Esophagus muscularis mucosa (tissue), 4 donors: ENCODE measurements at places on chromosomes 11 and 22. TPM values are rescaled to one million over a fixed set of nuclear protein-coding genes. Genes with fewer than 3 reads are reported as not detected.

DNA sequence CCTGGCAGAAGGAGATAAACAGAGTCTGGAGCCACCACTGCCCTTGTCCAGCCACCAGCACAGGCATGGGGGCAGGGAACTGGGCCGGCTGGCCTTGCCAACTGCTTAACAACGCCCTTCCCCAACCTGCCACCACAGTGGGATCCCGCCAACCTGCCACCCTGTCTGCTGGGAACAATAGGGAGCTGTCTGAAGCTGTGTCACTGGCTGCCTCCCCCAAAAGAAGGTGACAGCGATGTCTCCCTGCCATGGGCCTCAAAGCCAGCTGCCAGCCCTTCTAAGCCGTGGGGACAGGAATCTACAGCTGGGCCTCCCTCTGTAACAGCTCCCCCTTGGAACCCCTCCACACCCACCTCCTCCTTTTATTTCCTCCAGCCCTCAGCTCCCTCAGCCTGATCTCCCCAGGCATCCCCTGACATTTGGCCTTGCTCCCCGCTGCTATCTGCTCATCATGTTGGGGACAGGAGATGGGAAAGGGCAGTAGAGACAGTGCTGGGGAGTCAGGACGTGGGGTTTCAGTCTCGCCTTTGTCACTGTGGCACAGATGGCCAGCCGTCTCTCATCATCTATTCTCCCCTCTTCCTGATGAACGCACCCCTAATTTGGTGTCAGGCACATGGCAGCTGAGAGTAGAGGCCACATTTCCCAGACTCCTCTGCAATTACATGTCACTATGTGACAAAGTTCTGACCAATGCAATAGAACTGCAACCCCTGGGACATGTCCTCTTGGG is 51.3 kb upstream of the PRDM11 start:
- no peak overlapping the region for H3K27ac ChIP-seq
- H3K36me3 ChIP-seq: no peaks in the 10 kb centered on the region
- DNase-seq: no peak
- H3K27me3 ChIP-seq: no peaks in the 10 kb centered on the region
- no peak overlapping the region for H3K4me3 ChIP-seq
- peaks cover 44% of the 10 kb centered on the region for H3K4me1 ChIP-seq

Gene FOLH1
- 1.6 TPM for total RNA-seq

Gene LINC01488
- not detected for total RNA-seq

Gene TRPM5
- not detected for total RNA-seq

GRCh38 chr11:13011466-13012055 is 2.4 kb downstream of the RASSF10 start:
- H3K4me1 ChIP-seq: peaks cover 22% of the 10 kb centered on the region
- no peaks in the 10 kb centered on the region for H3K36me3 ChIP-seq
- no peak overlapping the region for H3K27ac ChIP-seq
- no peak for DNase-seq

Gene MMP8
- not detected for total RNA-seq

GRCh38 chr11:3089236-3090061 is 32.2 kb upstream of the CARS1 start:
- peaks cover 27% of the 10 kb centered on the region for H3K4me1 ChIP-seq
- no peak overlapping the region for H3K4me3 ChIP-seq
- H3K27ac ChIP-seq: no peak overlapping the region
- peaks cover 17% of the 10 kb centered on the region for H3K36me3 ChIP-seq
- no peaks in the 10 kb centered on the region for H3K27me3 ChIP-seq
- no peak for DNase-seq

Gene CD3G
- 0.33 TPM for total RNA-seq

Gene RASGRP2
- total RNA-seq: 35.7 TPM

DNA sequence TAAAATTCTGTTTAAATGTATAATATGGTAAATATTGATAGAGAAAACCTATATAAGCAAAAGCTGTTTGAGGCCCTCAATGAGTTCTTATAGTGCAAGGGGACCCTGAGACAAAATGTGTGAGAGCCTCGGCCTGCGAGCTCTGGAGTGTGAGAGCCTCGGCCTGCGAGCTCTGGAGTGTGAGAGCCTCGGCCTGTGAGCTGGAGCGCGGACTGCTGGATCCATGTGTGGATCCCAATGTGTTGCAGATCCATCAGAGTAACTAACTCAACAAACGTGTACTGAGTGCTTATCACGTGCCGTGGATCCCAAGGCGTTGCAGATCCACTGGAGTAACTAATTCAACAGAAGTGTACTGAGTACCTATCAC is 6.0 kb downstream of the RTL6 start:
- H3K27ac ChIP-seq: no peak overlapping the region
- peaks cover 35% of the 10 kb centered on the region for H3K36me3 ChIP-seq
- H3K4me3 ChIP-seq: no peak overlapping the region
- no peak for DNase-seq
- peaks cover 34% of the 10 kb centered on the region for H3K4me1 ChIP-seq
- no peaks in the 10 kb centered on the region for H3K27me3 ChIP-seq

DNA sequence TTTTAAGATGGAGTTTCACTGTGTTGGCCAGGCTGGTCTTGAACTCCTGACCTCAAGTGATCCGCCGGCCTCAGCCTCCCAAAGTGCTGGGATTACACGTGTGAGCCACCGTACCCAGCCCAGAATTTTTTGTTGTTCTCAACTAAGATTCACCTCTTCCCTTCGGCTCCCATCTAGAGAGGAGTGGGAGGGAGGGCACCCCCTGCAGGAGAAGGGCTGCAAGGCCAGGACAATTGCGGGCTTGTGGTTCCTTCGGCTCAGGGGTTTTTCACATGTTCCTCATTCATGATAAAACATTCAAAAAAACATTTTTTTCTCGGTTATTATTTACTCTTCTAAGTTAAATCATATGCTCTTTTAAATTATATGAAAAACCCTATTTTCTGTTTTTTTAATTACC is 201.1 kb upstream of the LRRC4C start:
- H3K27me3 ChIP-seq: no peaks in the 10 kb centered on the region
- no peaks in the 10 kb centered on the region for H3K36me3 ChIP-seq
- no peak for DNase-seq
- no peak overlapping the region for H3K4me3 ChIP-seq

- no peaks in the 10 kb centered on the region for H3K4me1 ChIP-seq
- no peaks in the 10 kb centered on the region for H3K36me3 ChIP-seq
- no peak overlapping the region for H3K4me3 ChIP-seq
- H3K27ac ChIP-seq: no peak overlapping the region
- no peaks in the 10 kb centered on the region for H3K27me3 ChIP-seq
- DNase-seq: no peak
Measured at GRCh38 chr11:3183523-3183922, 18.4 kb upstream of the OSBPL5 start.

Gene MPZL3
- 0.50 TPM for total RNA-seq

DNA sequence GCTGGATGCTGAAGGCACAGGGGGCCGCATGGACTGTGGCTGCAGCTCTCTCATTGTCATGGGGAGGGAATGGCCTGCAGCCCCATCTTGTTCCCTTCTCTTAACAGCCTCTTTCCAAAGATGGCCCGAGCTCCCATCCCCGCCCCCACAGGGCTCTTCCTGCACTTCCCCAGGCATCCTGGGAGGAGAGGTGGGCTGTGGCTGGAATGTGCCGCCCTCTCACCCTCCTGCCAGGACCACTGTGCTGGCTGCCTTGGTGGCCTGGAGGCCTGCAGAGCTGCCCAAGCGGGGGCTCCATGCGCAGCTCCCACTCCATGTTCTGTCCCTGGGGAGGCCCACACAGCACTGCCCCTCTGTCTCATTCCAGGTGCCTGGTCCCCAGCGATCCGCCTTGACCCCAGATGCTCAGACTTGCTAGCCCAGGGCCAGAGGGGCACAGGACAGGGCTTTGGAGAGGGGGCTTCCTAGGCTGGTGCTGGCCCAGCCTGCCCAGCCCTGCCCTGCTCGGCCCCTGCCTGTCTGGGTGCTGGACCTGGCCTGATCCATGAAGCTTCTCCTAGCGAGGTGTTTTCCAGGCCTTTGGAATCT is 56.6 kb downstream of the RTN4R start:
- H3K4me3 ChIP-seq: no peak overlapping the region
- no peaks in the 10 kb centered on the region for H3K27me3 ChIP-seq
- no peak overlapping the region for H3K27ac ChIP-seq
- peaks cover 37% of the 10 kb centered on the region for H3K4me1 ChIP-seq

Gene VPREB1
- total RNA-seq: not detected

- H3K4me3 ChIP-seq: no peak overlapping the region
- H3K36me3 ChIP-seq: no peaks in the 10 kb centered on the region
- peaks cover 21% of the 10 kb centered on the region for H3K4me1 ChIP-seq
- H3K27ac ChIP-seq: no peak overlapping the region
- DNase-seq: no peak
Measured at GRCh38 chr11:3995949-3996554, 98.5 kb upstream of the RRM1 start.

DNA sequence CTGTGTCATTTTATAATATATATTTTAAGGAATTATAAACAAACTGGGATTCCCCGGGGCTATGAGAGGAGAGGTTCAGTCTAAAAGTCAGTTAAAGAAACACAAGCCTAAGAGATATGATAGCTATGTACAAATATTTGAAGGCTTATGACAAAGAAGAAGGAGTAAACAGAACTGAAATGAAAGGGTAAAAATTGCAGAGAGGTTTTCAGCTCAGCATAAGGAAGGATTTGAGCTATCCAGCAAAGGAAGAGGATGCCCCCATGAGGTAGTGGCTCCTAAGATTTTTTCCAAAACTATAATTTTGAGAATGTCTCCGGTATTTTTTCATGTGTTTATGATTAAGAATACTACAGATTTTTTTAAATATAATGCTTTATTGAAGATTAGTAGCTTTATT is 57.9 kb upstream of the ANGPTL5 start:
- no peak overlapping the region for H3K27ac ChIP-seq
- H3K36me3 ChIP-seq: no peaks in the 10 kb centered on the region
- no peak for DNase-seq
- H3K4me3 ChIP-seq: no peak overlapping the region
- no peaks in the 10 kb centered on the region for H3K4me1 ChIP-seq

DNA sequence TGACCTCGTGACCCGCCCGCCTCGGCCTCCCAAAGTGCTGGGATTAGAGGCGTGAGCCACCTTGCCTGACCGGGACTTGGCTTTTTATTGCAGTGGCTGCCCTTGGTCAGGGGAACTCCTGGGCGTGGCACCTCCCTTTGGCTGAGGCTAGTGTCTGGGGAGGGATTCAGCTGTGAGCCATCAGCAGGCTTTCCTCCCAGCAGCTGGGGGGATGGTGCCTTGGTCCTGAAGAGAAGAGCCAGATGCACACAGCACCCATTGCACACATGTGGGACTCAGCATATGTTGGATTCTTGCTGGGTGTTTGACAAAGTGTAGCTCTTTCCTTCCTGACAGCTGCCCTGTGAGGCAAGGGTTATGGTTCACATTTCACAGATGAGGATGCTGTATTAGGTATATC is 8.4 kb downstream of the CYTH4 start:
- no peaks in the 10 kb centered on the region for H3K4me1 ChIP-seq
- H3K27ac ChIP-seq: no peak overlapping the region
- no peaks in the 10 kb centered on the region for H3K27me3 ChIP-seq
- no peak overlapping the region for H3K4me3 ChIP-seq
- no peak for DNase-seq

GRCh38 chr11:68935516-68936357 is 32.0 kb downstream of the IGHMBP2 start:
- DNase-seq: no peak
- peak overlapping the region; percentile 94 for H3K27ac ChIP-seq
- peaks cover 32% of the 10 kb centered on the region for H3K36me3 ChIP-seq
- peaks cover 3% of the 10 kb centered on the region for H3K4me1 ChIP-seq

- no peaks in the 10 kb centered on the region for H3K27me3 ChIP-seq
- no peak for DNase-seq
- peak overlapping the region; percentile 92 for H3K4me3 ChIP-seq
- no peaks in the 10 kb centered on the region for H3K36me3 ChIP-seq
- H3K27ac ChIP-seq: peak overlapping the region; percentile 90
Measured at GRCh38 chr11:119205080-119205479, 1.1 kb upstream of the CBL start.

- H3K36me3 ChIP-seq: no peaks in the 10 kb centered on the region
- no peak overlapping the region for H3K4me3 ChIP-seq
- DNase-seq: no peak
- no peak overlapping the region for H3K27ac ChIP-seq
- H3K4me1 ChIP-seq: no peaks in the 10 kb centered on the region
Measured at GRCh38 chr11:90849312-90849711, 626.5 kb upstream of the CHORDC1 start.

- DNase-seq: no peak
- H3K36me3 ChIP-seq: no peaks in the 10 kb centered on the region
- peaks cover 11% of the 10 kb centered on the region for H3K4me1 ChIP-seq
- no peak overlapping the region for H3K27ac ChIP-seq
Measured at GRCh38 chr11:93024369-93024768, 54.9 kb downstream of the MTNR1B start.

Gene TTC36
- total RNA-seq: 0.50 TPM

DNA sequence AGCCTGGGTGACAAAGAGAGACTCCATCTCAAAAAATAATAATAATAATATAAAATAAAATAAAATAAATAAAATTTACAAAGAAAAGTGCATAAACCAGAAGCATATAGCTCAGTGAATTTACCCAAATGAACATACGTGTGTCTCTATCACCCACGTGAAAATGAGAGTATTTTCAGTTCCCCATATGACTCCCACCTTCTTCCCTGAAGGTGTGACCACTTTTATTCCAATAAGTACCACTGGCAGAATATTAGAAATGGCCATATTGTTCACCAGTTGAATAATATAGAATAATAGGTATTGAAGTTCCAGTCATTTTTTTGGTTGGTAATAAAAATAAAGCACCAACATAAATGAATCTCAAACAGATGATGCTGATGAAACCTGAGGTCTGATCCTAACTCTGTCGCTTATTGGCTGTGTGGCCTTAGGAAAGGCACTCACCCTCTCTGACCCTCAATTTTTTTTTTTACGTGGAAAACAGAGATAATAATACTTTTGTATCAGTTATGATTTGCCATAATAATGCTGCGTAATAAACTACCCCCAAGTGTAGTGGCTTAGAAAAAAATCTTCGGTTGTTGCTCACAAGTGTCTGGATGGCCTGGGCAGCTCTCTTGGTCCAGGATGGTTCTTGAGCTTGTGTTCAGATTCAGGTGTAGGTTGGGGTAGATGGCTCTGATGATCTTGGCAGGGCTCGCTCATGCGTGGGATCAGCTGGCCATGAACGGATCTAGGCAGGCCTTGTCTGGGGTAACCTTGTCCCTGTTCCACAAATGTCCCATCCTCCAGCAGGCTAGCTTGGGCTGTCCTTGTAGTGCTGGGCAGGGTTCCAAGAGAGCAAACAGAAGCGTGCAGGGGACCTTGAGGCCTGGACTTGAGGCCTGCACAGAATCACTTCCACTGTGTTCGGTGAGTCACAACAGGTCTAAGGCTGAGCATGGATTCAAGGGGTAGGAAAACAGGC is 88.1 kb downstream of the MYO18B start:
- DNase-seq: no peak
- H3K4me3 ChIP-seq: no peak overlapping the region
- H3K27me3 ChIP-seq: peaks cover 14% of the 10 kb centered on the region

DNA sequence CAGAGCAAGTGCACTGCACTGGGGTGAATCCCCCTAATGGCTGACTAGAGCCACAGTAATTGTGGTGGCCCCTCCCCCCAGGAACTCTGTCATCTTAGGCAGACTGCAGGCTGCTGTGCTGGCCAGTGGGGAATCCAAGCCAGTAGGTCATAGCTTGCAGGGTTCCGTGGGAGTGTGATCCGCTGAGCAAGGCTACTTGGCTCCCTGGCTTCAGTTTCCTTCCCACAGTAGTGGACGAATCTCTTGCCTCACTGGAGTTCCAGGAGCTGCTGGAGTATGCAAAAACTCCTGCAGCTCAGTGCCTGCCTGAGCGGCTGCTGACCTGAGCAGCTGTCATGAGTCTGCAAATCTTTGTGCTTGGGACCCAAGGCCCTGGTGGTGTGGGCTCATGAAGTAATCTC is 13.2 kb downstream of the OOSP3 start:
- no peak overlapping the region for H3K27ac ChIP-seq
- no peaks in the 10 kb centered on the region for H3K36me3 ChIP-seq
- no peak overlapping the region for H3K4me3 ChIP-seq
- no peak for DNase-seq

Gene HSPB2
- 1.3 TPM for total RNA-seq
